ENCODE measurements at places on chromosomes 13 and 19.

GRCh38 chr13:103200118-103200885 is 134.1 kb upstream of the SLC10A2 start:
- no peak for DNase-seq

DNA sequence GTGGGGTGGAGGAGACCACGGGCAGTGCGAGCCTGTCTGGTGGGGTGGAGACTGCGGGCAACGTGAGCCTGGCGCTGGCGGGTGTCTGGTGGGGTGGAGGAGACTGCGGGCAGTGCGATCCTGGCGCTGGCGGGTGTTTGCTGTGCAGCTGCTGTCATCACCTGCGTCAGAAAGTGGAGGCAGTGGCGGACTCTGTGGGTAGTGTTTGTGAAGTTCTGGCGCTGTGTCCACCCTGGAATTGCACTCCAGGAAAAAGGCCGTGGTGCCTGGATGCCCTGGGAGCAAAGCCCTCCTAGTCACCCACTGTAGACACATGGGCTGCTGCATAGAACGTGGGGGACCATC is 6.2 kb downstream of the TEX29 start:
- no peak for DNase-seq

DNA sequence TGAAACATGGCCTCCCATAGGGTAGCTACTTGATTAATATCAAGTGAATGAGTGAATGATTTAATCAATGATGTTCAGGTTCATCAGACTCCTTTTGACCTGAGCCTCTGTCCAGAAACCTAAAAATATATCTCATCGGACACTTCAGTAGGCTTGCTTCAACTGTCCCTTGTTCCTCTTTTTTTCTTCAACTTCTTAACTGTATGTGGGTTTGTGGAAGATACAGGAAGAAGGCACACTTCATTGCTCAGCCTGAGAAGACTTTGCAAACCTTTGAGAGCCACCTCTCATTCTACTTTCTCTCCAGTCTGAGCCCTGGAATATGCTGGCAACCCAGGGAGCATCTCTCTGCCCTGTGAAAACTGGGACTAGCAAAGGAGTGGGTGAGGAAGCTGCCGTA is 557.0 kb downstream of the FGF9 start:
- DNase-seq, result no peak

DNA sequence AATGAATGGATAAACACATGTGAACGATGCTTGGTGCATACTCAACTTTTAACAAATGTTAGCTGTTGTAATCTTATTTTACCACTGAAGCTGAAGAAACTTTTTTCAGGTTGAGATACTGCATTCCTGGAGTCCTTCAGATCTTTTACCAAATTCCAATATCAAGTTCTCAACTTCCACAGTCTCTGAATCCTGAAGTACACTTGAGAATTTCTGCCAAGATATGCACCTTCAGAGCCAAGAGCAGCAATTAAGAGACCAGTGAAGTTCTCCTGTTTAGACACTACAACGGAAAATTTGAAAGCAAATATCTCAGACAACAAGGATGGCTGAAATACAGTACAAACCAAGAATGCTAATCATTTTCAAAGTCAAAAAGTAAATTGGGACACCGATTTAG is 84.6 kb upstream of the MTIF3 start:
- DNase-seq, result no peak

DNA sequence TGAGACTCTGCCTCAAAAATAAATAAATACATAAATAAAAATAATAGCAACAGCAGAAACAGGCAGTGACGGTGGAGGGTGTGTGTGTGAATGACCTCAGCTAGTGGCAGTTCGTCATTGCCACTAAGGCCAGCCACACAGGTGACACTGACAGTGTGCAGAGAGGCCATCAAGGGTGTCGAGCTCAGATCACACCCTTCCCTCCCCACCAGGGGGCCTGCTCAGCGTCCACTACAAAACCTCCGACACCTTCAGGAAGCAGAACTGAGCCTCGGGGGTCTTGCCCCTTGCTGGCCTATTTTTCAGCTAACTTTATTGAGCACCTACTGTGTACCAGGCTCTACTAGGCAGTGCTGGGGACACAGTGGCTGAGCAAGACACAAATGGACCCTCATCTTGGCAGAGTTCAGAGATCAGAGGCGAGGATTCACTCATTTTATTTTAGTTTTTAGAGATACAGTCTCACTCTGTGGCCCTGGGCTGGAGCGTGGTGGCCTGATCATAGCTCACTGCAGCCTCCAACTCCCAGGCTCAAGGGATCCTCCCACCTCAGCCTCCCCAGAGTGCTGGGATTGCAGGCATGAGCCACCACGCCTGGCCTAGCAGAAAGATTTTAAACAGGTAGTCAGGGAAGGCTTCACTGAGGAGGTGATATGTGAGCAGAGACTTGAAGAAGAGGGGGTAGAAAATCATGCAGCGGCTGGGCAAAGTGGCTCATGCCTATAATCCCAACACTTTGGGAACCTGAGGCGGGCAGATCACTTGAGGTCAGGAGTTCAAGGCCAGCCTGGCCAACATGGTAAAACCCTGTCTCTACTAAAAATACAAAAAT is 30.3 kb upstream of the SEMA6B start:
- no peak for DNase-seq

- DNase-seq, result peak; percentile 49
Measured at GRCh38 chr19:1122972-1123363, 19.2 kb downstream of the GPX4 start.

GRCh38 chr13:79939689-79940088 is 401.2 kb downstream of the SPRY2 start:
- no peak for DNase-seq

GRCh38 chr19:16516923-16517610 is 20.9 kb downstream of the C19orf44 start:
- no peak for DNase-seq

DNA sequence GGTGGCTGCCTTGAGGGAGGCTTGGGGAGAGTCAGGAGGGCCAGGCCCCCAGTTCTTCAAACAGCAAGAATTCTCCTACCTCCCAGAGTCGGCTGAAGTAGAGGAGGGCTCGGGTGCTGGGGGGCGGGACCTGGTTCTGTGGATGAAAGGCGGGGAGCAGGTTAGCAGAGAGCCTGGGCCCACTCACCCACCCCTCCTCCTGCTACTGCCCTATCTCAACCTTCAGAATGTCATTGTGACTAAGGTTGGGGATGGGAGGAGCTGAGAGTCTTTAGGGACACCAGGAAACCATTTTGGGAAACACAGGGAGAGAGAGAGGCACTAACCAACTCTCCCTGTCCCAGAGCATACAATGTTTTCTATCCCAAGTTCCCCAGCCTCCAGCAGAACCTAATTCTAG is 10.7 kb downstream of the DMKN start:
- DNase-seq, result no peak

- DNase-seq, result no peak
Measured at GRCh38 chr13:110125613-110126272, 181.2 kb downstream of the COL4A1 start.

GRCh38 chr13:99994638-99995020 is 13.0 kb downstream of the ZIC2 start:
- DNase-seq, result no peak

GRCh38 chr13:91725646-91726045 is 327.2 kb downstream of the GPC5 start:
- no peak for DNase-seq

DNA sequence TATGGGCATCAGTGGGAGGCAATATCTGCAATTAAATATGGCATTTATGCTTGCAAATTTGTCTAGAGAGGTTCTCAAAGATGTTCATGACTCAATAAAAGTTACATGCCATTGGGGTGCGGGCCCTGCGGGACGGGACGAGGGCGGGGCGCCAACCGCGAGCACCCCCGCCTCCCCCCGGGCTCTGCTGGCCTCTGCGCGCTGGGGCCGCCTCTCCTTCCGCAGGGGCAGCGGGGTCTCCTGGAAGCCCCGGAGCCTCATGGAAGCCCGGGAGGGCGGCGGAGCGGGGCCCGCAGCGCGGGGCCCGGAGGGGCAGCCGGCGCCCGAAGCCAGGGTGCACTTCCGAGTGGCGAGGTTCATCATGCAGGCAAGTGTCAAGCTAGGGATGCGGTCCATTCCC is 179.2 kb downstream of the TPTE2 start:
- DNase-seq, result no peak

Data from HFFc6 (cell line).